ENCODE measurements at places on chromosomes 6 and 20. TPM values are rescaled to one million over a fixed set of nuclear protein-coding genes. Genes with fewer than 3 reads are reported as not detected.

Gene RBBP8NL
- total RNA-seq: not detected

GRCh38 chr6:89357390-89357789 lies 4.9 kb upstream of the UBE2J1 start:
- no peak for DNase-seq

DNA sequence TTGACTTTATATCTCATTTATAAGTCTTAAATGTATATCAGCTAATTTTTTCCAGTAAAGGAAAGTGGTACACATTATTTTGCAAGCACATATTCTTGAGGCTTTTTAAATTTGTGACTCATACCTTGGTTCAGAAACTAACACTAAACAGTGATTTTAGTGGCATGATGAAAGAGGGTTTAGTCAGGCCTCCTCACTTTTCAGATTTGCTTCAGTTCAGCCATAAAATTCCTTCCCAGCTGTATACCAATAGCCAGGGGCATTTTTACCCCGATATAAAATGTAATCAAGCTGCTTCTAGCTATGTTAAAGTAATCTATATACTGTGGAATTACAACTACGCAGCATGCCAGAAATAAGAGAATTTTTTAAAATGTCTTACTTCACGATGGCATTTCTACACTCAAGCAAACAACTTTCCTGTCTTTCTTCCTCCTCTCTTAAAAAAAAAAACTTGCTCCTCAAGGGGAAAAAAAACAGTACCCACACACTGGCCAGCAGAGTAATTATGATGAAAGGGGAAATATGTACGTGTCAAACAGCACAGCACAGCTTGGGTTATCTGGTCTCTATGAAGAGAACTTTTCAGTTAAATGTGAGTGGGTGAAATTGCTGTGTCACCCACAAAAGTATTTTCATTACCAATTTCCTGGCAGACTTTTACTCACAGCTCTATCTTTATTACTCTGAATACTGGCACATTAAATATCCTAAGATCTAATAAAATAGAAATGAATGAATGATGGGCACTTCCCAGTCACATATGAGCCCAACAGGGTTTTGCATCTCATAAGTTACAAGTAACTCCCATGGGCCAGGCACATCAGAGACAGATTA lies 244.8 kb upstream of the TENT5A start:
- DNase-seq: peak; percentile 91

GRCh38 chr6:27260836-27261375 lies 13.4 kb downstream of the PRSS16 start:
- DNase-seq: no peak

- no peak for DNase-seq
Observed at GRCh38 chr6:33597551-33598322, 17.7 kb upstream of the BAK1 start.

GRCh38 chr6:16741112-16742016 lies 19.9 kb downstream of the ATXN1 start:
- DNase-seq: peak; percentile 98

DNA sequence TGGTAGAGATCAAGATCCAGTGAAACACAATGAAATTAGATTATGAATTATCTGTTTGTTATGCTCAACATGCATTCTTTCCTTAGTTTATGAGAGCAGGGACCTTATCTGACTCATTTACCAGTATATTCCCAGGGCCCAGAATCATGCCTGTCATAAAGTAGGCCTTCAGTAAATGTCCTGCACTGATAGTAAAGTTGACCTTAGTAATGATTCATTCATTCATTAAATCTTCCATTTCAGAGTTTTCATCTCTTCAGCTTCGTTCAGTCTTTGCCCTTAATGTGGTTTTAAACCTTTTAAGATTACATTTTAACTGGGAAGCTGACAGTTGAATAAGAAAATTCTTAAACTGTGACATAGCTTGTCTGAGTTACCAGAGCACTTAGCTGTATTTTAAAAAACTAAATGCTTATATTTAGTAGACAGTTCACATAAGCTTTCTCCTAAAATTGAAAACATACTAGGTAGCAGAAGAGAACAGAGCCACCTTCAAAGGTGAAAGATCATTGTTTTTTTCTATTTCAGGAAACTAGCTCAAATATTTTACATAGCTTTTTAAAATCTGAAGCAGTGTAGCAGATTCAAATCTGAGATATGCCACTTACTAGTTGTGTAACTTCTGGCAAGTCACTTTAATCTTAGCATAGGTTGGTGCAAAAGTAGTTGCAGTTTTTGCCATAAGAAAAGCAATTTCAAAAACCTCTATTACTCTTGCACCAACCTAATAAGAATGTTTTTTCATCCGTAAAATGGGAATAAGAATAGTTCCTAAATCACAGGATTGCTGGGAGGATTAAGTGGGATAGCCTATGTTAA lies 41.4 kb downstream of the MCM8 start:
- peak; percentile 79 for DNase-seq

DNA sequence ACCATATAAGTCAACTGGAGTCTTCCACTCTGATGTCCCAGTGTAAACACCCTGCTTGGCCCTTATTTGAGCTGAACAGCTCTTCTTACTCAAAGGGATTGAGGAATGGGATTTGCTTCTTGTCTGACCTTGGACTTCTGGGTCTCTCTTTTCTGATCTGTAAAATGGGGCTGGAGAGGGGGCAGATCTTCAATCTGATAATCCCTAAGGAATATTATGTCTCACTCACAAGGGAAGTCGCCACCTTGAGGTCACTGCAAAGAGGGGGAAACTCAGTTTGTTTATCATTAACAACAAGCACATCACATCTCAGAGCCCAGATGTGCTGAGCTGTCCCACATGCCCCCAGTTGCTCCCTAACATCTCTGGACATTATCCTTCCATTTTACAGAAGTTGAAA lies 15.1 kb downstream of the KCNS1 start:
- no peak for DNase-seq

GRCh38 chr20:24775966-24776365 lies 173.1 kb upstream of the CST7 start:
- no peak for DNase-seq

Gene PGC
- total RNA-seq: not detected

DNA sequence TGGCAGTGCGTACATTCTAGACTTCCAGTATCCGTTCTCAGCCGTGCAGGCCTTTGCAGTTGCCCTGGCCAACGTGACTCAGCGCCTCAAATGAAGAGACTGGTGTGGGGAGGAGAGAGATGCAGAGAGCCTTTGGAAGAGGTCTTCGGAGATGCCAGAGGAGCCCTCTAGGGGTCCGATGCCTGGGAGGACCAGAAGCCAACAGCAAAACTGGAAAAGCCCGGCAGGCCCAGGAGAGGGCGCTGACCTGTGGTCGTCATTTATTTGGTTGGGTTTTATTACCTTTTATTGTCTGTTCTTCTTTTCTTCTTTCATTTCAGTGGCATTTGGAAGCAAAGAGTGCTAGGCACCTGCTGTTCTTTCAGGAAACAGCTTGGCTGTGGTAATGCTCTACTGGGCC lies 53.3 kb upstream of the TMEM181 start:
- no peak for DNase-seq

- DNase-seq: peak; percentile 1
Observed at GRCh38 chr6:13165502-13166172, 162.7 kb downstream of the TBC1D7 start.

Gene FILIP1
- 0.32 TPM for total RNA-seq

Gene CST1
- total RNA-seq: 11.3 TPM

Gene OARD1
- total RNA-seq: 4.7 TPM

DNA sequence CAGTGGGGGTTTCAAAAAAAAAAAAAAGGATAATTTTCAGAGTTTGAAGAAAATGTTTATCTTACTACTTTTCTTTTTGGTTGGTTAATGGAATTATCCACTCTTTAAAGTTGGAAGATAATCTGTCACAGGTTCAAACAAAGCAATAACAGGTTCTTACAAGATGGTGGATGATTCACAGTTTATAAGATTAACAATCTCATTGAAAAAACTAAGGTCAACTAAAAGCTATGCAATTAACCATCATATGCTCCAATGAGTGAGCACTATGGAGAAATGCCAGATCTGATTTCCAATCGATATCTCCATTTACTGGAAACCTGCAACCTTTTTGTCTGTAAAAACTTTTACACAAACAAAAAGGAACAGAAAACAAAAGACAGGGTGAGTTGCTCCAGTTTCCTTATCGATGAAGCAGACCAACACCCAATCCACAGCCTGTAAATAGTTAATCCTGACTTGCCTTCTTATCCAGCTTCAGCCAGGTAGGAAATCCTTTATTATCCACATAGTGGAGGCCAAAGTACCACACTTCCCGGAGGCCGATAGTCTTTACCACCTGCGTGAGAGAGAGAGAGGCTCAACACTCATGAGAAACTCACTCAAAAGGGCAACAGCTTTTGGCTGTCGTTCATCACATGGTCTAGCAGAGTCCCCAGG lies 32.4 kb downstream of the EZR start:
- DNase-seq: no peak

DNA sequence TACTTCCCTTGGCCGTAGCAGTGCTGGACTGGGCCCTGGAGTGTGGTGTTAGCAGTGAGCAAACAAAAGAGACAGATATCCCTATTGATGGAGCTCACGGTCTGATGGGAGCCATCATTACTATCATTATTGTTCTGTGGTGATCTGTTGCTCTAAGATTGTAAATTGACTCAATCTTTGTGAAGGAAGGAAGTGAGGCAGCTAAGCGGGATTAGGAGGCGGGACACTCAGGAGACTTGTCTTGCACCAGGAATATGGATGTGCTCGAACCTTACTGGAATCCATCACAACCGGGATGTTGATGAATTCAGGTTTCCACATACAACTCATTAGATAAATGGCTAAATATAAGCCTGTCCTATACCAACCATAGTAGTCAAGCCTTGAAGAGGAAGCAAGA lies 25.5 kb upstream of the FAM50B start:
- DNase-seq: no peak

Gene DPM1
- total RNA-seq: 62.6 TPM

Gene SFTA2
- total RNA-seq: not detected

Gene TCF15
- total RNA-seq: not detected

GRCh38 chr6:146950351-146950835 lies 253.8 kb upstream of the STXBP5 start:
- no peak for DNase-seq

DNA sequence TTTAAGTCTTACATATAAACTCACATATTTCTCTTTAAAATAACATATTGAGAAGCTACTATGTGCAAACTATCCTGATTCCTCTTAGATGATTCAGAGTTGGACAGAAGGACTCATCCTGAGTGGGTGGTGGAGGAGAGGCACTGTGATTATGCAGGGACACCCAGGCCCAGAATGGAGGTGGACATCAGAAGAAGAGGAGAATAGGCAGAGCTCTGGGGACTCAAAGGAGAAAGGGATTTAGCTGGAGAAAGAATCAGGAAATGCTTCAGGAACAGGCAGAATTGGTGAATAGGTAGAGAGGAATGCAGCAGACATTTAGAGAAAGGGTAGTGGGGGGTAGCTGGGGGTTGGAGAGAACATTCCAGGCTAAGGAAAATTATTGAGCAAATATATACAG lies 17.4 kb downstream of the RCAN2 start:
- no peak for DNase-seq

DNA sequence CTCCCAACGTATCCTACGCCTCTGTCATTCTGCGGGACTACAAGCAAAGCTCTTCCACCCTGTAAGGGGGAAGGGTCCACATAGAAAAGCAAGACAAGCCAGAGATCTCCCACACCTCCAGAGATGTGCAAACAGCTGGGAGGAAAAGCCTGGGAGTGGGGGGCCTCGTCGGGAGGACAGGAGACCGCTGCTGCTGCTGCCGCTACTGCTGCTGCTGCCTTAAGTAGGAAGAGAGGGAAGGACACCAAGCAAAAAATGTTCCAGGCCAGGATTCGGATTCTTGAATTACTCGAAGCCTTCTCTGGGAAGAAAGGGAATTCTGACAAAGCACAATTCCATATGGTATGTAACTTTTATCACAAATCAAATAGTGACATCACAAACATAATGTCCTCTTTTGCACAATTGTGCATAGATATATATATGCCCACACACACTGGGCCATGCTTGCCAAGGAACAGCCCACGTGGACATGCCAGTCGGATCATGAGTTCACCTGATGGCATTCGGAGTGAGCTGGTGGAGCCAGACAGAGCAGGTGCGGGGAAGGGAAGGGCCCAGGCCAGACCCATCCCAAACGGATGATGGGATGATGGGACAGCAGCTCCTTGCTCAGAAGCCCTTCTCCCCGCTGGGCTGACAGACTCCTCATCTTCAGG lies 108.8 kb upstream of the RAB32 start:
- no peak for DNase-seq

DNA sequence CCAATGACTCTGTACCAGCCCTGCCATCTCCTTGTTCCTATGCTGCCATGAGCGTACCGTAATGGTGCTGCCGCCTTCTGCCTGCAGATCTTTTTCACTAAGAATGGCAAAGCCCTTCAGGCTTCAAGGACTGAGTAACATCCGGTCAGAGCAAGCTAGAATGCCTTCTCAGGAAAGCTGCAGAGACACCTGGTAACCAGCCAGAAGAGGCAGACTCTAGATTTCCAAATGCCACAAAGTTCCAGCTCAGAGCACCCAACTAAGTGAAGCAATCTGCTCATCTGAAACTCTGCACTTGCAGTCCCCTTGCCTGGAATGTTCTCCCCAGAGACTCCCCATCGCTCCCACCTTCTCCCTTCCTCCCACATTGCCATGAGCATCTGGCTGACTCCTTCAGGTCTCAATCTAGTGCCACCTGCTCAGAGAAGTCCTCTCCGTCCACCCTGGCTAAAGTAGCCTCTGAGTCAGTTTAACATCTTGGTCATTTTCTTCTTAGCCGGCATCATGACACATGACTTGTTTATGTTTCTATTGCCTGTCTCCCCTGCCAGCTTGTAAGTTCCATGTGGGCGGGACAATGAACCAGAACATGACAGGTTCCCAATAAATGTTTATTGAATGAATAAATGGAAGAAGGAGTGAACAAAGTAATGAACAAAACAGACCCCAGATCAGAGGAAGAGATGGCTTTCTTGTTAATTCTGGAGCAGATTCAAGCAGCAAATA lies 6.9 kb upstream of the OCSTAMP start:
- peak; percentile 25 for DNase-seq

Gene MYT1
- total RNA-seq: not detected

Gene THEMIS
- under 0.01 TPM for total RNA-seq

Gene LAMP5
- total RNA-seq: not detected

- DNase-seq: peak; percentile 16
Observed at GRCh38 chr6:132764370-132764769, 6.7 kb upstream of the VNN2 start.

Gene DZANK1
- 0.64 TPM for total RNA-seq

DNA sequence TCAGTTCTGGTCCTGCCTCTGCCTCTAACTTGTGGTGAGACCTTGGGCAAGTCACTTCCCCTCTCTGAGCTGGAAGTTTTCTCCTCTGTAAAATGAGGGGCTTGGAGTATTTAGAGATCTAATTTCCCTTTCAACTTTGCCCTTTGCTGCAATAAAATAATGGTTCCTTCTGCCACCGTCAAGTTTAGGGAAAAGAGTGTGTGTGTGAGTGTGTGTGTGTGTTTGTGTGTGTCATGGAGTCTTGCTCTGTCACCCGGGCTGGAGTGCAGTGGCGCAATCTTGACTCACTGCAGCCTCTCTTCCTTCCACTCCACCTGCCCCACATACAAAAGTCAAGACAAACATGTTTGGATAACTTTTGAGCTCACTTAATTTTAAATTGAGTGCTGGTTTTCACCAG lies 39.2 kb upstream of the PIM1 start:
- DNase-seq: peak; percentile 50
